ENCODE measurements at places on chromosomes 6 and 20.

GRCh38 chr20:438571-439469 is 23.5 kb downstream of the TBC1D20 start:
- DNase-seq: no peak

GRCh38 chr20:14488756-14489479 is 151.5 kb upstream of the FLRT3 start:
- no peak for DNase-seq

- no peak for DNase-seq
Measured at GRCh38 chr20:50403565-50404418, 106.4 kb upstream of the PTPN1 start.

DNA sequence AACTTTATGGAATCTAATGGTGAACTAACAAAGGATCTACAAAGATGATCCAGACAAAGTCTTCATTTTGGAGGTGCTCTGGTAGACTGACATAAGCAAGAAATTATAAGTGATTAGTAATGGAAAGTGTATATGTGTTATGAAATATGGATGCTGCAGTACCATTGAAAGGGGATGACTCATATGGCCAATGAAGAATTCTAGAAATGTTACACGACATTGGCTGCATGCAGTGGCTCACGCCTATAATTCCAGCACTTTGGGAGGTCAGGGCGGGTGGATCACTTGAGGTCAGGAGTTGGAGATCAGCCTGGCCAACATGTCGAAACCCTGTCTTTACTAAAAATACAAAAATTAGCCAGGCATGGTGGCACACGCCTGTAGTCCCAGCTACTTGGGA is 23.5 kb downstream of the CFAP206 start:
- DNase-seq: no peak

GRCh38 chr20:35273449-35274171 is 4.3 kb downstream of the MMP24OS start:
- DNase-seq: no peak

DNA sequence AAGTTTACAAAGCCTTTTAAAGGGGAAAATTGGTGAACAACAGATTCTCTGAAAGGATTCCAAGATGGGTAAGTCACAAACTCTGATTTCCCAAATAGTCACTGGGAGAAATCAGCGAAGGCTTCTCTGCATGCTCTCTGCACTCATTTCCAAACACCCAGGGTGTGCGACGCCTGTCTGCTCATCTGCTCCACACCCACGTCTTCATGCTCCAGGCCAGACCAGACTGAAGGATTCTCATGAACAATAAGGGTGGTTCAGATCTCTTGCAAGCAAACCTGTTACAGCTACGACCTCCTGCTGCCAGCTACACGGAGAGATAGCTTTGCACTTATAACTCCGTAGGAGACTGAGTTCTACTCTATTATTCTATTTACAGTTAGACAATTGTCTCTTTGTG is 1.4 kb downstream of the MC3R start:
- no peak for DNase-seq

- peak; percentile 58 for DNase-seq
Measured at GRCh38 chr20:58852543-58853271, at the start of gene GNAS. GNAS (plus strand) TSS chr20:58852716.

DNA sequence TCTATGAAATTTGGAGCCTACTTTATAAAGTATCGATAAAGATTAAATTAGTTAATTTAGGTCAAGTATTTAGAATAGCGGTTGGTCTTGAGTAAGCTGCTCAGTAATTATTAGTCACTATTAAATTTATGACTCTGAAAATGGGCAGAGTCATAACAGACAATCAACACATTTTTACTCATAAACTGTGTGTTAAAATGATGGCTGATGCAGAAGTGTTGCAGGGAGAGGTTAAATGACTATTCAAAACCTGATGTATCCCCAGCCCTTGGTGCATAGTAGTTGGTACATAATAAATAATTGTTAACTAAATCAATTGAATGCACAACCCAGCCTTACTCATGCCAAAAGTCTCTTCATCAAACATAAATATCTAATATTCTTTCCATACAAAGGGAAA is 30.6 kb downstream of the HIVEP2 start:
- no peak for DNase-seq

DNA sequence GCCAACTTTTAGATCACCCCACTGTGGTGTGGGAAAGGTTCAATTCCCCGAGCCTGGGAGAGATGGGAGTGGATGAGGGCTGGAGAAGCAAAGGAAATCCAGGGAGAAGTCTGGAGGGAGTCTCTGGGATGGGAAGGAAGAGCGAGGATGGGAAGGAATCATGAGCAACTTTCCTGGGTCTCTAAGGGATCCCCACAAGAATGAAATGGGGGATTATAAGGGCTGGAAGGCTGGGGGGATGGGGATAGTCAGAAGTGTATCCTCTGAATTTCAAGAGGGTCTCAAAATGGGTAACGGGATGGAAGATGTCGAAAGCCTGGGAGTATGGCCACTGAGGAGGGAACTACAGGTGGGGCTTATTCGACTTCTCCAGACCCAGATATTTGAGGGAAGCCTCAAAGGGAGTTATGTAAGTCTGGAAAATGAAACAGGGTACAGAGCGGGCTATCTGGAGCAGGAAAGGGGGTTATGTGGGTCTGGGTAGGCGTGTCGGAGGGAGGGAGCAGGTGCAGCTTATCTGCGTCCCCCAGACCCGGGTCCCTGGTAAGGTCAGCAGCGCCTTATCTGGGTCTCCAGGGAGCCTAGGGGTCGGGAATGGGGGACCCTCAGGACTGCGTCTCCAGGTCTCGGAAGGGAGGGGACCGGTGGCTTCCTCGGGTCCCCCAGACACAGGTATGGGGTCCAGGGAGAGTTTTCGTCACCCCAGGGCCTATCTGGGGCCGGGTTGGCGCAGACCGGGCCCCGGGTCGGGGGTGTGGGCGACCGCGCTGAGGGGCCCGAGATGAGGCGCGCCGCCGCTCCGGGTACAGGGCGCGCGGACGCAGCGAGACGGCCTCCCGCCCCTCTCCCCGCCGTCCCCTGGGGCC is 550 bp downstream of the PLAGL2 start:
- DNase-seq: no peak

DNA sequence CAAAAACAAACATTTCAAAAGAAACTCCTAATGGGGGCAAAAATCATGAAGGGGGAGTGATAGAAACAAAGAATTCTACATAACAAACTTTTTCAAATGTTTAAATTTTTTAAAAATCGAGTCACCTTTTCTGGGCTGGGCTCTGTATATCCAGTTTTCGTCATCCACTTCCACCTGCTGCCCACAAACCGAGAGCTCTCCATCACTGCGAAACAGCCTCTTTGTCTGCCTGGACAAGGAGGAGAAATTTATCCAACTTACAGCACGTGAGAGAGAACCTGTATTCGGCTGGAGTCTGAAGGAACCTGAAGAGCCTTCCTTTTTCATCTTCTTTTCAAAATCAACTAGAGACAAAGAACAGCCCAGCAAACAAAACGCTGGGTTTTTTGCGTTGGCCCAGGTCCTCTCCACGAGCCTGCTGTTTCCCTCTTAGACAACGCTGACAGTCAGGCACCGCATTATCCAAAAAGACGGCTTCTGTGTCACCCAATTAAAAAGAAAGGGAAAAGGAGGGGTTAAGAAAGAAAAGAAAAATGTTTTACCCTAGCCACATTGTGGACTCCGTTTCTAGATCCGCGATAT is 72.4 kb upstream of the NHSL1 start:
- no peak for DNase-seq

GRCh38 chr6:106448000-106448426 is 87.5 kb downstream of the CRYBG1 start:
- no peak for DNase-seq

GRCh38 chr6:44010411-44011349 is 116.6 kb downstream of the MRPL14 start:
- no peak for DNase-seq

GRCh38 chr6:131258010-131258652 is 122.9 kb downstream of the AKAP7 start:
- no peak for DNase-seq

DNA sequence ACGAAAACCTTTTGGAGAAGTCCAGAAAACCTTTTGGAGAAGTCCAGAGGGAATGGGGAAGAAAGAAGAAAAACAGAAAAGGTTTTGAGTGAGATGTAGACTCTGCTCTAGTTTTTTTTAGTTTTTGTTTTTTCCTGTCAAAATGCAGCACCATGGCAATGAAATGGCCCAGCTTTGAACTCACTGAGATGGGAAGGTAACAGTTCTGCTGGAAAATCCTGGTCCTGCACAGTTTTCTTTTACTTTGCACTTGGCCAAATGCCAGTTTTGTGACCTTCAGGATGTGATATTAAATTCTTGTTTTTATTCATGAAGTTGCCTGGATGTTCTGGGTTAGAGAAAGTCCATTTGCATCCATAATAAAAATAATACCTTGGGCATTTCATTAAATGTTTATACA is 145.7 kb downstream of the CFAP61 start:
- no peak for DNase-seq

DNA sequence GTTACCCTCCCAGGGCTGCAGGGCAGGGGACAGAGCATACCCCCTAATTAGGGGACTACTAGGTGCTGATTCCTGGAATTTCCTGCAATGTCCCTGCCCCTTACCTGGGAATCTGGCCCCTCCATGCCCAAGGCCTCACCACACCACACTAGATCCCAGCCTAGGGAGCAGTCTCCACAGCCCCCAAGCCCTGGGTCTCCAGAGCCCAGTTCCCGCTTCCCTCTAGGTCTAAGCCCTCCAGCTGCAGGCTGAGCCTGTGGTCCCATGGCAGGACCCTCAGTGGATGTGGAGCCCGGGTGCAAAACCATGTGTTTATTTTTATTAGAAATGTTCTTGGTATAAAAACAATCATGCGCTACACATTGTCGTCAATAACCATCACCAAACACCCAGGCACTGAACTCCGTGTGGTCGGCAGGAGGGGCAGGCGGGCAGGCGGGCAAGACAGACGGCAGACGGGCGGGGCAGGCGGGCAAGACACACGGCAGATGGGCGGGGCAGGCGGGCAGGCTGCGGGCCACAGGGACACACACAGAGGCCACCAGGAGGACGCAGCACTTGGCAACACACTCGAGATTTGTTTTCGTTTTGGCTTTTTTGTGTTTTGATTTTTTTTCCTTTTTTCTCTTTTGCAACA is 124.2 kb downstream of the GRM4 start:
- DNase-seq: no peak

DNA sequence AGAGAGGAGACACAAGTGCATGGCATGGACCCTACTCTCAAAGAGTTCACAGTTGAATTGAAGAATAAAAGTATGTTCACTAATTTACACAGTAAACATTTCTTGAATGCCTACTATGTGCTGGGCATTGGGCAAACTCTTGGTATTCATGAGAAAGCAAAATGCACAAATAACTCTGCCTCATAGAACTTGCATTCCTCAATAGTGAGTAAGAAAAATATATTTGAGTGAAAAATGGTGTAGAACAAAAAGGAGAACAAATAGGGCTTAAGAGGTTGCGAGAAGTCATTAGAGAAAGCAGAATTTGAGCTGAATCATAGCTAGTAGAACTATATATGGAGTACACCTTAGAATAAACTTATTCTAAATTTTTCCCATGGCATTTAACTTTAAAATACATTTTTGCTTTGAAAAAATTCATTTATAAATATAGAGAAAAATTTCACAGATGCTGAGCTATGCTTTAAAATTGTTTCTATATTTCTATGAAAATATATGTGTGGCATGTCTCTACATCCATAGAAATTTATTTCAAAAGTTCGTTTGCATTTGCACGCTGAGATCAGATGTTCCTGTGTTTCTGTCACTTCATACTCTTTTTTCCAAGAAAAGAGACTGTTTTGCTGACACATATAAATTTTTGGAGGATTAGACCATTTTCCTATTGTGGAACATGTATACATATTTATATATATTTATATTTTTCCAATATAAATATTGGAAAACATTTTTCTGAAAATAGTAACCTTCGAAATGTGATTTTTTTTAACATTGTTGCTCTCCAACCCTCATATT is 236.1 kb downstream of the KCNQ5 start:
- DNase-seq: no peak

GRCh38 chr6:10414756-10415616 is at the start of gene TFAP2A:
TFAP2A (minus strand) TSS chr6:10415074; CDS start chr6:10414991, 83 bp downstream.
- DNase-seq: no peak

DNA sequence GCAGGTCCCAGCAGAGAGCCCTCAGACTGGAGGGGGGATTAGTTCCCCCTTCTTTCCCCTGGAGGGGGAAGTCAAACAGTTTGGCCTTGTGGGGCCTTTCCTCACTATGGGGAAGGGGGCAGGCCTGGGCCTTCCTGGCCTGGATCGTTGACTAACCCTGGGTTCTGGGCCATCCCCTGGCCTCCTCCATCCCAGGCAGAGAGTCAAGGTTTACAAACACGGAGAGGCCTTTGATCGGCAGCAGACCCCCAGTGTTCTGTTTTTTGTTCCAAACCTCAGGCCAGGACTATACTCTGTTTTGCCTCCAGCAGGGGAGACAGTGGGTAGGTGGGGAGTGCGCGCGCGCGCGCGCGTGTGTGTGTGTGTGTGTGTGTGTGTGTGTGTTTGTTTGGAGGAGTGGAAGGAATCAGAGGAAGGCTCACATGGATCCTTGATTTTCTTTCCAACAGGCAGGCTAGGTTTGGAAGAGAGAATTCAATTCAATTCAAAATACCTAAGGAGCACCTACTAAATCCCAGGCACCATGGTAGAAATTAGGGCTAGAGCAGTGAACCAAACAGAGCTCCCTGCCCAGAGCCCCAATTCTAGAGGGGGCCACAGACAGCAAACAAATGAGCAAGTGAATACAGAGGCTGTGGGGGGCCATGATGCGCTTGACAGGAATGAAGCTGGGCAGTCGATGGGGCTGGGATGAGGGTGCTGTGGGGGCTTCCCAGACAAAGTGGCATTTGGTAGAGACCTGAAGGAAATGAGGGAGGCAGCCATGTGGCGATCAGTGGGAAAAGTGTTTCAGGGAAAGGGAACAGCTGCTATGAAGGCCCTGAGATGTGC is 14.8 kb downstream of the TP53RK start:
- DNase-seq: no peak

DNA sequence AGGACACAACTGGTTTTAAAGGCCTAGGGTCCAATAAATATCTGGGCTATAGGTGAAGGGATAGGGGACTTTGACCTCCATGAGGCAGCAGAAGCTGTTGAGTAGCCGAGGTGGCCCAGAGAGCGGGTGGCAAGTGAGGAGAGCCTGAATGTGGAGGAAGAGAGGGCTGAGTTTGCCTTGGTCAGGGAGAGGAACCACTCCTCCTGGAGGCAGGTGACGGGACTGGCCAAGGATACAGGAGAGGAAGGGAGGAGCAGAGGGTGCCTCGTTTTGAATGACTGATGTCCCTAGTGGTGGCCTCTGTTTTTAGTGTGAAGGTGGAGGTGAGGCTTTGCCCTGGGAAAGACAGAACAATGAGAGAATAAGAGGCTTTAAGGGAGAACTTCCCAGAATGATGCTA is 19.1 kb upstream of the AAR2 start:
- no peak for DNase-seq
